ENCODE measurements at places on chromosomes 7 and 10.
A peak's percentile ranks its signal among the peaks of the same experiment; 100 is the strongest.

GRCh38 chr7:98733036-98733435 is 116.0 kb downstream of the NPTX2 start:
- peak; percentile 71 for DNase-seq

GRCh38 chr10:90461437-90462155 is 396.2 kb downstream of the HTR7 start:
- DNase-seq, result no peak

- DNase-seq, result peak; percentile 64
These were observed 45.5 kb upstream of the TARP start for GRCh38 chr7:38318803-38319416.

GRCh38 chr7:2313450-2314208 is 612 bp downstream of the SNX8 start:
- peak; percentile 57 for DNase-seq

- DNase-seq, result no peak
These were observed 9.5 kb upstream of the AP5Z1 start for GRCh38 chr7:4765776-4766490.

DNA sequence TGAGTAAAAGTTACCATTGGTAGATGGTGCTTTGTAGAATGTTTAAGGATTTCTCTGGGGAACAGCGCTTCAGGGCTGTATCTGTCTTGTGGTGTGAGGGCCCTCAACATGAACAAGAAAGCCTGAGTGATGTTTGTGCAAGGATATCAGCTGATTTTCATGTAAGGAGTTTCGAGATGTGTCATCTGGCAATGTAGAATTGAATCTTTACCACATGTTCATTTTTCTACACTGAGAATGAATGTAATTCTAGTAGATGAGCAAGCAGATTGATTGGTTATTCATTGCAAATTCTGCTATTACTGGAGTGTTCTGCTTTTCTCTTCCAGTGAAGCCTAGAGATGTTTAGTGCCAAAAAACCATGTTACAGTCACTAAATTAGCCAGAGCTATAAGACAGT is 87.7 kb downstream of the ST7 start:
- DNase-seq, result peak; percentile 39

DNA sequence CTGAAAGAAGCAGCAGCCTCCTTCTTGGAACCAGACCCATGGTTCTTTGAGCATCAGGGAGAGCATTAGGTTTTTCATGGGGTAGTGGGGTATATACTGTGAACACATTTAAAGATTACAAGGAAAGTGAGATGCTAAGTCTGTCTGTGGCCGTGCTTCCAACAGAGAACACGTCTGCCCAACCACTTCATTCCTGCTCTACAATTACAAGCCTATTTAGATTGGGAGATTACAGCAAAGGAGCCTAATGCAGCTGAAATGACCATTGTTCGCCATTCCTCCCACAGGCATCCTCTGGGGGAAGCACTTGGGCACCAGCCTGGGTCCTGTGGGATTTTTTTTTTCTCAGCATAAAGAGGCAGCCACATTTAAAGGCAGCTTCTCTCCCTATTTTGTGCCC is 536.4 kb downstream of the XPNPEP1 start:
- DNase-seq, result no peak

DNA sequence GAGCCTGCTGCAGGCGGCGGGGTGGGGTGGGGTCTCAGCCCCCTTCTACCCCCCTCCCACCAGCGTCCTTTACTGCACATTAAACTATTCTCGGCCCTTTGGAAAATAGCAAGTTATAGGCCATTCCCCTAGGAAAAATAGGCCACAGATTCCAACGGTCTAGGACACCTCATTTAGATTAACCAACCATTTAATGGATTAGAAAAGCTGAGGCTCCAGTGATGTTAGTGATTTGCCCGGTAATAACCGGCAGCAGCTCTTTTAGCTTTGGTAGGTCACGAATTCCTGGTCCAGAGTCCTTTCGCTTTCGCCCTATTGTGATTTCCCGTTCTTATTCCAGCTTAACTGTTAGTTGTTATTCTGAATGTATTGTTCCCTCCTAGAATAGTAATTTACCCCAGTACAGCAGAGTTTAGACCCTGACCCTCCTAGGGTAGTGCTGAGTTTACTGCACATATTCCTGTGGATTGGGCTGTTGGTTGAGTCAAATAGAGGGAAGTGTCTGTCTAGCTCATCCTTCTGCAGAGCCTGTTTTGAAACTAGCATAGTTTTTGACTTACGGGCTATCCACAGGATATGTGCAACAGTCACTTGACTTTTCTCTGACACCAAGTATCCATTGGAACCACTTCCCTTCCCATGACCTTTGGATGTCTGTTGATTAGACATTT is 754 bp downstream of the GSTO1 start:
- peak; percentile 78 for DNase-seq

GRCh38 chr10:79084972-79085597 is 16.3 kb downstream of the ZMIZ1 start:
- DNase-seq, result no peak

DNA sequence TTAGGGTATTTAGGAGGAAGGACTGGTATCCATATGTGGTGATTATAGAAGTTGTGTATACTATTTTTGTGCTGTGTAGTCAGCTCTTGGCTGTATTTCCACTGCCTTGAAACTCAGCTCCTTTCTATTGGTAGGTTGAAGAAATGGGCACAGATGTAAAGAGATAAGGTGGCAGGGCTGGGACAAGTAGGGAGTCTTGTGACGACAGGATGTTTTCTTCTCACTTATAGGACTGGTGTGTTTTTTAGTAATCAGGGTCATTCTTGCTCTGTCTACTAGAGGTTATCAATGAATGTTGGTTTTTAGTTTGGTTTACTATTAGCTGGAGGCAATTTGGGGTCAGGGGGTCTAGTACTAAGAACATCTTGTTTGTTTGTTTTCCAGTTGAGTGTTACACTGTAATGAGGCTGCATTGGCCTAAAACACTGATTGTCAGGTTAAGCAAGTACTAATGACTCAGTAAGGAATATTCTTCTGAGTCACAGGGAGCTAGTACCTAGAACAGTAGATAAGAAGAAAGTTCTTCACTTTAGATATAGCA is 11.8 kb downstream of the UBN2 start:
- DNase-seq, result no peak

GRCh38 chr10:73750819-73751218 is 6.6 kb downstream of the SEC24C start:
- no peak for DNase-seq

DNA sequence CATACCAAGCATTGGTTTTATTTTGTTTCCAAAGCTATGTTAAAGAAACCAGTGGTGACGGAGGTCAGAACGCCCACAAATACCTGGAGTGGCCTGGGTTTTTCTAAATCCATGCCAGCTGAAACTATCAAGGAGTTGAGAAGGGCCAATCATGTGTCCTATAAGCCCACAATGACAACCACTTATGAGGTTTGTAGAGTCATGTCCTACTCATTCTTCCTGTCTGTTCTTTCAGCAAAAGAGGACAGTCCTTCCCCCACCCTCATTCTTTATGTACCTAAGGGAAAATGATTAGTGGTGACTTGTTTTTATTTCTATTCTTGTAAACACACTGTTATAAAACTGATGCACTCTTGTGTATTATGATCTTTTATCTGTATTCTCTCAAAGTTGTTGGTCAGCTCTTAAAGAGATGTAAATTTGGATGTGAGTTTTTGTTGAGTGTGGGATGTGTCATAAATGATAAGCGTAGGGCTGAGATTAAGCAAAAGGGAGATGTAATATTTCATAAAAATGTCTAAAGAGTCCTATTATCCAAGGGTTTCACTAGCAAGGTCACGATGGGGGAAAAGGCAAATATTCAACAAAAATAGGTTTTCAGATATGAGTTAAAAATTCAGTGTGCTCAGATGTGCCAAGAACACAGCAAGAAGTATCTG is 294.4 kb downstream of the BICC1 start:
- no peak for DNase-seq

DNA sequence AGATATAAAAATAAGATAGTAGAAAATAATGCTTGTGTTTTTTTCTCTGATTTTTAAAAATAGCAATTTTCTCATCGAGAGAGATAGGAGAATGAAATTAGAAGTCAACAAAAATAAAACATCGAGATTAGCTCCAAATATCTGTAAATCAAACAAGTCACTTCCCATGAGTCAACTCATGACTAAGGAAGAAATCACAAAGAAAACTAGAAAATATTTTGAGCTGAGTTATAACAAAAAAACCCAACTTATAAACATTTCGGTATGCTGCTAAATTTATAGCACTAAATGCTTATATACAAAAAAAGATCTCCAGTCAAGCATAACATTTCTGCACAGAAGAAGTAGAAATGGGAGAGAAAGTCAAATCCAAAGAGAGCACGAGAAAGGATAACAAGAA is 140.1 kb downstream of the ITGA8 start:
- DNase-seq, result no peak

GRCh38 chr7:127536741-127537140 is 48.7 kb downstream of the GCC1 start:
- no peak for DNase-seq

DNA sequence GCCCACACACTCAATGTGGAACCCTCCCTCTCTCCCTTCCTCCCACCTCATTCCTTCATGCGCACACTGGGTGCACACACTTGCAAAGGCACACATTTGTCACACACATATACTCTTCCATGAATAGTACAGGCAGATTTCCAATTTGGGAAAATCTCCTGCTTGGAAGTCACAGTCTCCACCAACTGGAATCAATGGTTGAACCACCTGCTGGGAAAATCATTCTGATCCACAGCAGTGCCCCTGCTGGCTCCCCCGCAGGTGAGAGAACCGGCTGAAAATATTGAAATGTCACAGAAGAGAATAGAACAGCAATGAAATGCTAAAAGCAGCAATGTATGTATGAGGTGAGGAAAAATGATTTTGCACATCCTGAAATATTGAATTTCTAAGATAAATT is 232.7 kb downstream of the ADAM12 start:
- no peak for DNase-seq

- no peak for DNase-seq
These were observed 45.1 kb upstream of the SGCE start for GRCh38 chr7:94700926-94701554.

DNA sequence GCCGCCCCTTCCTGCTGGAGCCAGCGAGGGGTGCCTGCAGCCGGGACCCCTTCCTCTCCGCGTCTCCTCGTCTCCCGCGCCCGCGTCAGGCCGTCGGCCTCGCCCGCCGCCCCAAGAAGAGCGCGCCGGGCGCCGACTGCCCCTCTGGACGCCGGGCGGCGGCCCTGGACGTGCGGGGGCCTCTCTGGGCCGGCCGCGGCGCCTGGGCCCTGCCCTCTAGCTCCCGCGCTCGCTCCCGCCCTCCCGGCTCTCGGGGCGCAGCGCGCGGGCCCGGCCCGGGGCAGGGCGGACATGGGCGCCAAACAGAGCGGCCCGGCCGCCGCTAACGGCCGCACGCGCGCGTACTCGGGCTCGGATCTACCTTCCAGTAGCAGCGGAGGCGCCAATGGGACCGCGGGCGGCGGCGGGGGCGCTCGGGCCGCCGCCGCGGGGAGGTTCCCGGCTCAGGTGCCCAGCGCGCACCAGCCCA is 704 bp downstream of the ZNRF2 start:
- peak; percentile 62 for DNase-seq

DNA sequence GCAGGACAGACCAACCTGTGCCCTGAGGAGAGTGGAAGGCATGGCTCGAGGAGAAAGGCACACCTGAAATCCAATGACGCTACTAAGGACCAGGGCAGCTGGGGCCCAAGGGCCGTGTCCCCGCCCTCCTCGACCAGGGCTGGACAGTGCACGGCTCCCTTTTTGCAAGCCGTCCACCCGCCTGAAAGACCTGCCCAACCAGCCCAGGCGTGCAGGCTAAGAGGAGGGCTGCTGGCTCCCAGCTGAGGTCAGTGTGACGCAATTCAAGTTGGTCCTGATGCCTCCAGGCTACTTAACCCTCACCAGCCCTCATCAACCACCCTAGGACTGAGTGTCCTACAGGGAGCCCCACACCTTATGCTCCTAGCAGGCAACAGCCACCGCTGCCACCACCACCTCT is 69.3 kb downstream of the DLG5 start:
- DNase-seq, result no peak

DNA sequence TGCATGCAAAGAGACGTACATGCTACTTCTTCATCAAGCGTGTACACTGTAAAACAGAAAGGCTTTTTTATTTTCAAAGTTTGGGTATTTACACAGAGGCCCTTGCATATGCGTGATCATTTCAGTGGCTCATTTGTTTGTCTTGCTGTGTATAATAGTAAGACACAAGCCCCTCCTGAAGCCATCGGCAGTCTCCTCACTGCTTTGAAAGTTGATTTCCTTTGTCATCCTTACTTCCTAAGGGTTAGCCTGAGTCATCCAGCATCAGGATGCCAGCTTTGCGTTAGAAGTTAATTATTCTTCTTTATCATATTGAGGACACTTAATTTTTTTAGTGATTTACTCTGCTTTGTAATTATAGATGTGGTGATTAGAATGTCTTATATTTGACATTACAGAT is 72.5 kb upstream of the CTBP2 start:
- DNase-seq, result no peak

DNA sequence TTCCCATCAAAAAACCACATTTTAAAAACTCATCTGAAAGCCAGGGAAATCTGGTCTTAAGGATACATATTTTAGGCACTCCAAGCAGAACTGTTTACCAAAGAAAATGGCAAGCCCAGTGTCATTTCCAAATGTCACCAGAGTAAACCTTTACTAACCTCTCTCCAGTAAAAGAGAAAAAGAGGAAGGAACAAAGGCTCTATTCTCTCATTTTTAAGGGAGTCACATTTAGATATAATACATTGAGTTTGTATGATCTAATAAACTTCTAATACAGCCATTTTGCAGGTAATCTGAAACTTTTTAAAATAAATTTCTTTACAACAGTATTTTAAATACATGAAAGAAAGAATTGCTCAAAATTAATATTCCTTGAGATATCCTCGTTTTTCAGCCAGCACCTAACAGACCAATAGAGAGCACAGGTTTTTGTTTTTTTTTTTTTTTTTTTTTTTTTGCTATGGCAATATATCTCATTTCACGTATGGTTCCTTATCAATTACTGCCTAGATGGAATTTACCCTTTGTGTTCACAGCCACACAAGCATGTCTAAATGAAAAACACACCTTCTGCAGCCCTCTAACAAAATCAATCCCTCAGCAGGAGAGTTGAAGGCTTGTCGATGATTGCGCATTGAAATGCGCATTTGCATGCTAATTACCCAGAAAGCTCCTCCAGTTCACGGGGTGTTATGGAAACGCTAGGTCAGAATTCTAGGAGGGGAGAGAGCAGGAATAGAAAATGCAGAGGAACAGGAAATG is 39.8 kb upstream of the MSRB2 start:
- DNase-seq, result no peak

GRCh38 chr10:3077940-3078630 is 10.7 kb downstream of the PFKP start:
- no peak for DNase-seq

- DNase-seq, result no peak
These were observed 36.1 kb downstream of the PPP1R3C start for GRCh38 chr10:91596825-91597196.
